ENCODE measurements at places on chromosomes 2 and 18. TPM values are rescaled to one million over a fixed set of nuclear protein-coding genes. Genes with fewer than 3 reads are reported as not detected.

Gene COL4A4
- total RNA-seq, result not detected

Gene TMEM163
- total RNA-seq, result not detected

Gene MOCOS
- 0.14 TPM for total RNA-seq

Gene SERPINB5
- total RNA-seq, result not detected

Gene SP5
- not detected for total RNA-seq

Gene IL1RN
- total RNA-seq, result 0.30 TPM

Gene DTNB
- 15.5 TPM for total RNA-seq

Gene GNLY
- total RNA-seq, result 1.5 TPM

Gene WDFY1
- total RNA-seq, result 26.7 TPM

Gene SLC16A14
- total RNA-seq, result 1.2 TPM

Gene GNAL
- not detected for total RNA-seq

Gene LYPD6B
- not detected for total RNA-seq

Gene CENPA
- 33.6 TPM for total RNA-seq

Gene PHOSPHO2
- total RNA-seq, result 3.4 TPM

GRCh38 chr2:229050133-229050532 is 221.0 kb downstream of the PID1 start:
- DNase-seq, result no peak

DNA sequence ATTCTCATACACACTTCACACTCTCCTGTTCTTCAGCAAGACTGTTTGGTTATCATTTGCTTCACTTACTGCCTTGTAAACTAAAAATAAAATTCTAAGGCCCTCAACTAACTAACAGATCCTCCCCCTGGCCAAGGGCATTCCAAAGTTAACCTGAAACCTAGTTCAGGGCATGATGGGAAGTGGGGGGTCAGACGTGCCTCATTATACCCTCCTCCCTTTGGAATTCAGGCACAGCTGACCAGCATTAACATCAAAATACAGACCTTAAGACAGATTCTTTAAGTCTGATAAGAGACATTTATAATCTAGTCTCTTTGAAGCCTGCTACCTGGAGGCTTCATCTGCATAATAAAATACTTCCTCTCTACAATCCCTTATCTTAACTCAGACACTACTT is 221.0 kb downstream of the NOL4 start:
- DNase-seq, result no peak

DNA sequence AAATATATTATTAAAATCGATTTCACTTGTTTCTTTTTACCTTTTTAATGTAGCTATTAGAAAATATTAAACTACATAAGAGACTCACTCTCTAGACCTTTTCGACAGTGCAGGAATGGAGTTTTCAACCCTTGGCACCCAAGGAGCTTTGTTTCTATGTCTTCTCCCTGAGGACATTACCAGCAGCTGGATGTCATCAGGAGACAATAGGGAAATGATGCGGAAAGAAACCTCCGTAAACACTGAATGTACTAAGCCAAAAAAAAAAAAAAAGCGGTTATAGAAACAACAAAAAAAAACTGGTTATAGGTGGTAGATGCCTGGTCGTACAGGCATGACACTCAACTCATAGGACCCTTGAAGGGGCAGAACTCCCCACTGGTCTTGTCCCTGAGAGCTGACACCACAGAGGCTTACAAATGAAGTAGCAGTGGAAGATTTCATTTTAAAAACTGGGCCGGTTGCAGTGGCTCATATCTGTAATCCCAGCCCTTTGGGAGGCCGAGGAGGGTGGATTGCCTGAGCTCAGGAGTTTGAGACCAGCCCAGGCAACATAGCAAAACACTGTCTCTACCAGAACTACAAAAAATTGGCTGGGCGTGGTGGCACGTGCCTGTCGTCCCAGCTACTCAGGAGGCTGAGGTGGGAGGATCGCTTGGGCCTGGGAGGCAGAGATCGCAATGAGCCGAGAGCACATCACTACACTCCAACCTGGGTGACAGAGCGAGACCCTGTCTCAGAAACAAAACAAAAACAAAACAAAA is 23.8 kb downstream of the THAP4 start:
- DNase-seq, result no peak

- no peak for DNase-seq
Measured at GRCh38 chr2:186780701-186781316, 68.2 kb downstream of the ZSWIM2 start.

DNA sequence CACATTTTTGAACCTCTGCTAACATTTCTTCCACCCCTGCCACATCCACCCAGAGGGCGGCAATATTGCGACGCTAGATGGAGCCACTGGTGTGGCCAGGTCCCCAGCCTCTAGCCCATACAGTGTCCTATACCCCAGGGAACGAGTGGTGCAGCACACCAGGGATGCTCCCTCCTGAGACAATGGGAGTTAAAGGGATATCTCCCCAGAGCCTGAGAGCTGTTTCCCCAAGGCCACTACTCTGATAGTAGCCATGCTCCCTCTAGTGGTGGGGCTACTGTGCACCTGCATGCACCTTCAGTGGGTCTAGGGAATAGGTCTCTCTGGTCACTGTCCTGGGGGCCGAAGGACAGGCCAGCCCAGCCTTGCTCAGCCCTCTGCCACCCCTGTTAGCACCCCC is 336.4 kb upstream of the FSHR start:
- no peak for DNase-seq

DNA sequence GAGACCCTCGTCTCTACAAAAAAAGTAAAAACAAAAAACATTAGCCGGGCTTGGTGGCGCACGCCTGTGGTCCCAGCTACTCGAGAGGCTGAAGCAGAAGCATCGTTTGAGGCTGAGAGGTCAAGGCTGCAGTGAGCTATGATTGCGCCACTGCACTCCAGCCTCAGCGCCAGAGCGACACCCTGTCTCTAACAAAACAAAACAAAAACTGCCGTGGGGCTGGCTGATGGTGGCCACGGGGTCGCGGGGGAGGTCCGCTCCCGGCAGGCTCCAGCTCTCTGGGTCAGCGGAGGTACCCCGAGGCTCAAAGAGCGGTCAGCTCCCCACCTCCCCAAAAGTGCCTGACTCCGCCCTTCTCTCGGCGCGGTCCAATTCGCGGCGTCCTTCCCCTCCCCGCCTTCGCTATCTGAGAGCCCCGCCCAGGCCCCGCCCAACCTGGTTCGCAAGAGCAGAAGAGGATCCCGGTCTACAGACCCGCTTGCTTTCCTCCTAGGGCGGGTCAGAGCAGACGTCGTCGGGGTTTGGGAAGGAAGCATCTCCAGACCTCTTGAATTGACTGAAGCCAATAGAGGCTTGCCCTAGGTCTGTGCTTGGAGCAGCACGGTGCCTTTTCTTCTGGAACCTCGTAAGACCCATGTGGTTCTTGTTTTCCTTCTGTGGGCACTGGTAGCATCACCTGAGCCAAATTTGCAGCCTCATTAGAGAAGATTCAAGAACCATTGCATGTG is 7.8 kb downstream of the RAX start:
- peak; percentile 28 for DNase-seq

- peak; percentile 59 for DNase-seq
Measured at GRCh38 chr2:9897331-9897737, 54.1 kb downstream of the TAF1B start.

DNA sequence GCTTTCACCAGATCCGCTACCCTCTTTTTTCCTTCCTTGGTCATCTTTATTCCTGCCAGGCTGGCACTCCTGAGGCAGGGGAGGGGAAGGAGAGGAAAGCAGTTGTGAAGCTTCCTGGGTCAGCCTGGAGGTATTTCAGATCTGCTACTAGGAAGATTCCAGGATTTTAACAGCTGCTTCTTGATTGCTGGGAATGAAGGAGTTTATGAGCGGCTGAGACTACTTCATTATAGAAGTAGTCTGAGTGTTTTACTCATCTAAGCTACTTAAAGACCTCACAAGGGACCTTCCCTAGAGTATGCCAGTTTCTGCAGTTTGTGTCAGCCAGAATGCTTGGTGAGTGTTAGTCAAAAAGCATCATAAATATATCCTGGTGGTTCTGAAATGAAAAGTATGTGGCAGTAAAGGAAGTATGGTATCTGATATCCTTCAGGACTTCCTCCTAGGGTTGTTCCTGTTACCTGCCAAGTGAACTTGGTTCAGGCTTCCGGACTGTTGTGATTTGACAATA is 1.9 kb downstream of the TANC1 start:
- no peak for DNase-seq

DNA sequence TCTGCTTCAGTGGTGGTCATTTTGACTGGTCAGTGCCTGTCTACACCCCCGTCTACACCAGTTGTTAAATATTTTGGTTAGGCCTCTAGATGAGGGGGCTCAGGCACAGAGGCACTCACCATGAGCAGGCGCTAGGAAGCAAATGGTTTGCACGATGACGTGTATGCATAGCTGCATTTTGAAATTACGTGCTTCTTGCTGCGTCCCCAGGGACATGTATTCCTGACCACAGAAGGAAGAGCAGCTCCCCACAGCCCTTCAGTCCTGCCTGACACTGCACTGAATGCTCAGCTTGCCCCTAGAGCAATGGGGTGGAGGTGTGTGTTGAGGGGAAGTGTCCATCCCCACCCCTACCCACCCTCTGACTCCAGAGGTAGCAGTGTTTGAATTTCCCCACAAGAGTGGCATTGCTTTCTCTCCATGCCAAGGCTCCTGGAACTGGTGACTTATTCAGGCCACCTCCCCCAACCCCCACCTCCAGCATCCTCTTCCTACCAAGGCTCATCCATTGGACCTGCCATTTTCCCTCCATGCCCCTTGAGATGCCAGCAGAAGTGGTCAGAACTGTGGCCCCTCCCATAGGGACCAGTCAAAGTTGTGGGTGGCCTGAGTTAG is 11.4 kb upstream of the ZAP70 start:
- no peak for DNase-seq

GRCh38 chr2:237806334-237806733 is 7.8 kb downstream of the RBM44 start:
- DNase-seq, result no peak

GRCh38 chr2:84846741-84847142 is 34.1 kb downstream of the TRABD2A start:
- DNase-seq, result no peak

- no peak for DNase-seq
Measured at GRCh38 chr2:161371869-161372268, 44.2 kb upstream of the TBR1 start.

DNA sequence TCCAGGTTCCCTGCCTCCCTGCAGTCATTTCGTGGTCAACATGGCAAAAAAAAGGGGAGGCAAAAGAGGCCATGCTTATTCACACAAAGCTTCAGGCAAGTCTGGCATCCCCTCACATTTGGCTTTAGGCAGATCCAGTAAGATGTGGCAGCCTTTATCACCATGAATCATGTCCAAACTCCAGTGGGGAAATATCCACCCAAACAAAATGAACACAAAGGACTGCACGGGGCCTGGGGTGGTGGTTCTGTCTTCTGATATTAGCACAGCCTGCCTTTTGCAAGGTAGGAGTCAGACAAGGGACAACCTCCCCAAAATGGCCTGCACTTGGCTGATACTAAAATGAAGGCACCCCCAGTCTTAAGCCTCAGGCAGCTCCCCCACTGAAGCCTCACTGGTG is 129.9 kb downstream of the ZBTB7C start:
- no peak for DNase-seq

DNA sequence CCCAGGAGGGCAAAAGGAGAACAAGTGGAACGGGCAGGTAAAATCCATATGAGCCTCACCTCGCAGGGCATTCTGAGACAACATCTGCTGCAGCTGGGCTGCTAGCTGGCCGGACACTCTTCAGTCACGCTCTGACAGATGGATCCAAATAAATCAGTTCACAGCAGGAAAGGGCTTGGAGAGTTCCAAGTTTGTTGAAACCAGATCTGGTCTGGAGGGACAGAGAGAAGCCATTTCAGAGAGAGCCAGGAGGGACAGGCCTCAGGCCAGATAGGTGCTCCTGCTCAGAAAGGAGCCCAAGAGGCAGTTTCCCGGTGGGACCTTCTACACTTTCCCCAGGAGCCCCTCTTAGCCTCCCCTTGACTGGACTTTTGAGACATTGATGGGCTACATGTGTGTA is 28.2 kb upstream of the TNP1 start:
- no peak for DNase-seq

DNA sequence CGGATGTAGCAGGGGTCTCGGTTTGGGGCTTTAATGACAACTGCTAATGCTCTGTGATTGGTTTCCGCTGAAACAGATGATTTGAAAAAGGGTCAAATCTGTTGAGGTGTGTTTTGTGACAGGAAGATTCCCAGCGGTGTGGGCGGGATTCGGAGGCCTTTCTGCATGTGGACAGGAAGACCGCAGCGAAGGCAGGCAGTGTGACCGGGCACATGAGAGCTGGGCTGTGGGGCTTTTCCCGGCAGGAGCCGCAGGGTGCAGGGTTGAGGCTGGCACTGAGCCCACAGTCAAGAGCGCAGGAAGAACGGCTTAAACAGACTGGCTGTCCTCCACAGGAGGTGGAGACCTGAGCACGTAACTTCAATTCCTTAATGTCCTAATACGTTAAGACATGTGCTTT is 180.0 kb upstream of the TPO start:
- DNase-seq, result no peak

- no peak for DNase-seq
Measured at GRCh38 chr2:175737722-175738361, 264.2 kb downstream of the LNPK start.

DNA sequence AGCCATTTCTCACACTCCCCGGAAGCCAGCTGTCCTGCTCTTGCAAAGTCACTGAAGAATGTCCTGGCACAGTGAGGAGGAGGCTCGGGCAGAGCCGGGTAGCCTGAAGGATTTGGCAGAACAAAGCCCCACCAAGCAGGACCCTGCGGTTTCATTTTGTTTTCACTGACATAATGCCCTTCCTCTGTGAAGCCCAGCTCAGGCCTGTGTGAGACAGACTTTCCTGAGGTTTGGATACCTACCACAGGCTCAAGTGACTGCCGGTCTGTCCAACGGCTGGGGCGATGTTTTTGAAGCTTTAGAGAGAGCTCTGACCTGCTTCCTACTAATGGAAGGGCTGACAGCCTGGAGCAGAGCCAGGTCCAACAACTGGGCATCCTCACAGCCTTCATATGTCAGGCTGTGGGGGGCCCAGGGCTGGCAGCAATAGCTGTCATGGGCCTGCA is 99.8 kb upstream of the FZD7 start:
- no peak for DNase-seq

DNA sequence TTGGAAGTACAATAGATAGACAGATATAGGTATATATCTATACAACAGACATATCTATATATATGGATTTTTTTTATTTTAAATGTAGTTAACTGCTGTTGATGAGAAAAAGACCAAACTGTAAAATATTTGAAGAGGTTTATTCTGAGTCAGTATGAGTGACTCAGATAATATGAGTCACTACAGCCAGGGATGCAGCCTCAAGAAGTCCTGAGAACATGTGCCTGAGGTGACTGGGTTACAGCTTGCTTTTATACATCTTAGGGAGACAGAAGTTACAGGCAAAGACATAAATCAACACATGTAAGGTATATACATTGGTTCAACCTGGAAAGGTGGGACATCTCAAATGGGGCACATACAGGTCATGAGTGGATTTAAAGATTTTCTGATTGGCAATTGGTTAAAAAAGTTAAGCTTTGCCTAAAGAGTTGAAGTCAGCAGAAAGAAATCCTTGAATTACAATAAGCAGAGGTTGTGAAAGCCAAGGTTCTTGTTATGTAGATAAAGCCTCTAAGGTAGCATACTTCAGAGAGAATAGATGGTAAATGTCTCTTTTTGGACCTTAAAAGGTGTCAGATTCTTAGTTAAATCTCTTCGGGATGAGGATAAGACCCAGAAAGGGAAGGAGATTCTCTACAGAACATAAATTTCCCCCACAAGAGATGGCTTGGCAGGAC is 149.9 kb downstream of the RBM43 start:
- no peak for DNase-seq

- DNase-seq, result no peak
Measured at GRCh38 chr18:26875040-26875654, 9.6 kb upstream of the AQP4 start.

Data from activated naive CD8-positive, alpha-beta T cell treated with anti-CD3 and anti-CD28 coated beads for 36 hours (primary cell).